Memory B cell (primary cell): ENCODE measurements at places on chromosomes 7 and 10.

GRCh38 chr7:158255156-158255555, 332.5 kb downstream of the PTPRN2 start:
- DNase-seq = no peak

DNA sequence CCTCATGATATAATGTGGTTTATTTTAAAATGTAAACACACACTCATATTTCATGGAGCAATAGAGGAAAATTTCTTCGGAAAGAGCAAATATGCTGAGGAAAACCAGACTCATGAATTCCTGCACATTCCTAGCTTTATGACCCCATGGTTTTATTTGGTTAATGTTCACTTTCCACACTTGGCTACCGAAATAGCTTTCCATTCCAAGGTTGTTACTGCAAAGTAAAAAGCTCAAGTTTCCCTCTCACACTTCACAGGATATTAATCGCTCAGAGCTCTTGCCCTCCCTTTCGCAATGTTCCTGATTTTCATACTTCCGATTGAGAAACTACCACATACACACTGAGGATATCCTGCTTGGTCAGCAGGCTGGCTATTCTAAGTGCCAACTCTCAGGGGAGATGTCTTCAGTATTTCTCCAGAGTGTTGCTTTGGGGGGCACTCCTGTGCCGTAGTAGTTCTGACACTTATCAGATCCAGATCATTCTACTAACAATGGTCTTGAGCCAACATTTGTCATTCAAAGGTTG, 77.5 kb upstream of the STEAP1B start:
- no peak for DNase-seq

DNA sequence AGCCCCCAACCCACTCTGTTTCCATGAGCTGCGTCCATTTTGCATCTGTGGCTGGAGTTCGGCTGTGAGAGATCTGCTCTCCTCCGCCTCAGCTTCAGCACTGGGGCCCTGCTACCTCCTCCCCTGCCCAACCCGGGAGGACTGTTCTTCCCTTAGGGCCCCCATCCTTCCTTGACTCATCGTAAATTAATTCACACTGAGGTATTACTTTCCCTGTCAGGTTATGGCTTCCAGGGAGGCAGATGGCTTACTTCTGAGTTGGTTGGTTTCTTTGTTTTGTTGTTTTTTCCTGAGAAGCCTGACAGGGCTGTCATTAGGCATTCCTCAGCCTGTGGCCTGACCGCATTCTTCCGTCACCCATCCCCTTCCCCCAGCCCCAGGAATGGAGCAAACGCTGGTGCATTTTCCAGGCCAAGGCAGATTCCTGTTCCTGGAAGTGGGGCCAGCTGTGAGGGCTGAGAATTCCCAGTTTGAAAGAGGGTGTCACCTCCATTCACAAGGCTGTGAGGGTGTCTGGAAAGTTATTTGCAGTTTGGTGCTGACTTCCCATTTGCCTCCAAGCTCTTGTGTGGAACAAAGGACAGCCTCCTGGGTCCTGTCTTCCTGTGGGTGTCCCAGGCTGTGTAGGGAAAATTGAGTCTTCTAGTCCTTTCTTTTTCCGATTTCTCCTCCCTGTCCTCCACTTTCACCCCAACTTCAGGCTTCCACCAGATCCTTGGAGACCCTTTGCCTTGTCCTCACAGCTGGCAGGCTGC, 11.7 kb downstream of the CPA5 start:
- no peak for DNase-seq

DNA sequence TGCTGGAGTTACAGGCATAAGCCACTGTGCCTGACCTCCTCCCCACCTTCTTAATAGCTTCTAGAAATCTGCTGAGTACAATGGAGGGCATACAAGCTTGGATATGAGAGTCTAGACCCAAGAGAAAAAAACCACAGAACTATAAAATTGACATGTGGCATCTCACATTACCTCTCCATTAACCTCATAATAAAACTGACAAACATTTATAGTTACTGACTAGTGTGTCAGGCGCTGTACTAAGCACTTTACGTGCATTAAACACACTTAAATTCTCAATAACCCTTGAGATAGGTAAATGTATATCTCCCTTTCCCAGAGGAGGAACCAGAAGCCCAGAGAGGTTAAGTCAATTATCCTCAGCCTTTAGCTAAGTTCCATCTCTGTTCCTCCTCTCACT, 300.5 kb upstream of the MYO3A start:
- no peak for DNase-seq

DNA sequence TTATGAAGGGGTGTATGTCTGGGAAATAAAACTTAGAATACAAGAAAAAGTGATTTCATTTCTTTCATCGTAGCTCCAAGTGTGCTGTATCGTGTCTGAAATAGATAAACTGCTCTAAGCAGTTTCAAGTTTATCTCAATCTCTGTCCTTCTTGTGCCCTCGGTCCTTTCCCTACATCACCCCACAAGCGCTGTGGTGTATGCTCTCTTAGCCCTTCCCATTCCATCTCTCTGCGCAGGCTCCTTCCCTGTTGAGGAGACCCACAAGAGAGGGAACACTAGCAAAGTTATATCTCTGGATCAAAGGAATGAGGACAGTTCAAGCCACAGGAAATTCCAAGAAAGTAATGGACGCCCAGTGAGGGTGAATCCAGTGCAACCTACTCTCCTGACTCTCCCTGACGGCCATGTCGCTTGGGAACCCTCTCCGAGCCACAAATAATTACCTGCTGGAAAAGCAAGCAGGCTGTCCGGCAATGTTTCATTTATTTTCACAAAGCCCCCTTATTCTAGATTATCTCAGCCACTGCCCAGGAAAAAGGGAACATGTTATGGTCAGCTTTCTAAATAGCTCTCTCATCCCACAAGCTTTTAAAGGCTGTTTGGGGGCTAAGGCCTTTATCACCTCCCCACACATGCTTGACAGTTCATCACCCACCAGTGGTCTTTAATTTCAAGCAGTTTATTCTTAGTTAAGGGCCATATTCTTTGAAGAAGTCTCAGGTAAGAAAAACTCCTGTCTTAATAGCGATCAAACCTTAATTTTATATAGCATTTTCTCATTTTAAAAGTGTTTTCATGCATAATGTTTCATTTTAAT, 34.8 kb downstream of the LRRC4 start:
- DNase-seq = no peak

DNA sequence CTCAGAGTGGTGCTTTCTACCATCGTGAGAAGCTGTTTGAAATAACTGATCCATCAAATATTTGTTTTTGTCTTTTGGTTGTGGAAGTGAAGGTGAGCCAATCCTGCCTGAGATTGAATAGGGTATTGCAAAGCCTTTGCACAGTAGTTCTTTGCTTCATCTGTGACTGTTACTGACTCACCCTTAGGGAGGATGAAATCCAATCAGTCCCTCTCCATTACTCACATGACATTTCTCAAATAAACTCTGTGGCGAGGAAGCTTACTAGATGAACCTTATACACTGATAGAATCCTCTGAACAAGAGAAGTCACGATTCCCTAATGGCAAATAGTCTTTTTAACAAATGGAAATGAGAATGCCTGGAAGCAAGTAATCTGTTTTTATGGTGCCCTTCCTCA, 31.9 kb downstream of the HEPACAM2 start:
- no peak for DNase-seq

DNA sequence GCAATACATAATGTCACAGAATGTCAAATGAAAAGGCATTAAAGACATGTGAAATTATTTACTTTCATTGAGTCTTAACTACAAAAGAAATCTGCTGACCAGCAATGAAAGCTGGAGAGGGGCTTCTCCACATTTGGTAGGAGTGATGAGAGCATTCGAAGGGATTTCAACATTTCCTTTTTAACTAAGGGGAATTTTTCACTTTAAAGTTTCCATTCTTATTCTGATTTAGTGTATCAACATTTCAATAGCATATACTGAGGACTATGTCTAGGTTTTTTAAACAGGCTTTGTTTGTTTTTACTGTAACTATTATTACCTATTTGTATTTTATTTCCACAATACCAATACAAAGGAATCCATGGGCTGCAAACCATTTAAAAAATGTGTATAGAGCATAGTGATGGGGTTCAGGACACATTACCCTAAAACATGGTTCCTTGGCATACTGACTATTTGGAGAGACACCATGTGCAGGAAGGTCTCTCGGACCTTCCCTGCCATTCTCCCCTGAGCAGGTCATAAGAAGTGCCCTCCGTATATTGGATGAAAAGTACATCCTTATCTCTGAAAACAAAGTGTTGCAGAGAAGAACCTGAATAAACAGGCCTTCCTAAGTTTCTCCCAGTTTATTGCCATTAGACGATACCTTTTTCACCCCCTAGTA, 278.7 kb downstream of the DOCK4 start:
- DNase-seq = no peak

DNA sequence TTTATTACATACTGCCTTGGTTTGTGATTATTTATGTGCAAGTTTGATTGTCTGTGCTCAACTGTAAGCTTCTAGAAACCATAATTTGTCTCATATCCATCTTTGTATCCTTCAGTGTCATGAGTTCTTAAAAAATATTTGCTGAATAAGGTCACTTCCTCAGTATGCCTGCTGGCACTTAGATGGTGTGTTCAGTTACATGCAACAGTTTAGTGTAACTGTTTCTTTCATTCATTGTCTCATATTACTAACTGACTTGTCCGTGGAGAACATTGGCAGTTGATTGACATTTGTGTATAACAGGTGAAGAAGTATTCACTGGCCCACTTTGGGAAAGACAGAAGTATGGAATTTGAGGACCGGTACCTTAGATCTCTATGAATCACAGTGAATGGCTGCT, 236.9 kb downstream of the PRKG1 start:
- DNase-seq = no peak

DNA sequence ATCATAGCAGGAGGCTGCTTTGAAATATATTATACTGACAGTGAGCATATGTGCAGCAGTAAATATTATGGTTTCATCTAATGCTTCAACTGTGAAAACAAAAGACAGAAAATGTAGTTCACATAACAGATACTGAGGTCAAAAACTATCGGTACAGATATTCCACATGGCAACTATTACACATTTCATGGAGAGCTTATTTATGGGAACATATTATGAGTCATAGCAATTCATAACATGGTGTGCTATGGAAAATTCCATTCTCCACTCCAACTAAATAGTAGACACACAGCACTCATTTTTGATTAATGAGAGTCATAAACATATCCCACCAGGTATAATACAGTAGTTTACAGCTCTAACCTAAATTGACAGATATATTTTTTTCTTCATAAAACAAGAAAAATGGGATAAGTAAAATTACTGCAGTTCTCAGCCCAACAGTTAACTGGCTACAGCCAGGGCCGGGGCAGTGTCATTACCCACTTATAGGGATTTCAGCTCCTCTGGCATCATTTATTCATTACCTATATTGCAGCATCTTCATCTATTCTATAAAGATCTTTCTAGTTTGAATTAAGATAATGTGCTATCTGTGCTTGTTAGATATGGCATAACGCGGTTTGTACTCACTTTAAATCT, 475.6 kb upstream of the KLF6 start:
- DNase-seq = no peak
